Erythroblast (primary cell): ENCODE measurements at places on chromosomes 12 and 14.

GRCh38 chr14:71985538-71986189 is 53.4 kb downstream of the RGS6 start:
- no peak for DNase-seq

- no peak for DNase-seq
These were observed 57.8 kb downstream of the TMEM117 start for GRCh38 chr12:43893670-43894069.

GRCh38 chr12:42145197-42145549 is 499 bp upstream of the GXYLT1 start:
- DNase-seq, result peak; percentile 67

- no peak for DNase-seq
These were observed 186.4 kb downstream of the ANO6 start for GRCh38 chr12:45402288-45402687.

DNA sequence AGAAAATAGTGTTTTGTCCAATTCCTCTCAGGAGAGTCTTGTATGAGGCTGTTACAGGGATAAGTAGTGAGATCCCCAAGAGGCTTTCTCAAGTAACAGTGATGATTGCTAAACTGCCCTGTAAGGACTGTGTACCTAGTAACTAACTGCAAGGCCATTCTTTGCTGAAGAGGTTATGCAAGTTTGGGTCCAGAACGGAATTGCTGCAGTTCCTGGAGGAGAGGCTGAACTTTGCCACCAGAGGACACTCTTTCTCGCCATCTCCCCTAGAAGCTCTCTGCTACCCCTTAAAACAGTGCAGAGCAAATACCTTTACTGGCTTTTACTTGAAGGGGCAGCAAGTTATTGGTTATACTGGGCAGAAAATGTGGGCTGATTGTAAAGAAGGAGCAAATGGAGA is 180.0 kb downstream of the RBM19 start:
- no peak for DNase-seq

DNA sequence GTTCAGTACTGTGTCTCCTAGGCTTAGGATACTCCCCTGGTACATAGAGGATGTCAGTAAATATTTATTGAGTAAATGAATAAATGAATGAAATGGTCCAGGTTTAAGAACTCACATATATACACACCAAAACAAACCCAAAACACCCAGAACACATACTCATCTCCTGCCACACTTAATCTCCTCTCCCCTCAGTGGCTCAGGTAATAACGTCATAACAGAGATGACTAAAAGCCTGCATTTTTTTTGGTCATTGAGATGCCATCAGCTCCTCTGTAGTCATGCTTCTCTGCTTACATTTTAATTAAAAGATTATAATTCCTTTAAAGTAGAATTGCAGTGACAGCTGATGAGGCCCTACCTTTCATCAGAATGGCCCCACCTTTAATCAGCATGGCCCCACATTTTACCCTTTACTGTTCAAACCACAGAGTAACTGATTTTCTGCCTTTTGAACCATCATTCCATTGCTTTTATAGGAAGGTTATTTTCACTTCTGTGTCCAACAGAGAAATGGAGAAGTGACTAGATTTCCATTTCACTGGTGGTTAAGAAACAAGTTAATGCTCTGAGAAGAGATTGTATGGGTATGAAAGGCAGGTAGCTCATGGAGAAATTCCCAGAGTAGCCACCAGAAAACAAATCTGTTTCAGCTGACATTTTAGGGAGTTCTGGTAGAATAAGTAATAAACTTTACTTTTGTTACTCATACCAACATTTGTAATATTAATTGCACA is 193.4 kb upstream of the ATP2B1 start:
- no peak for DNase-seq

DNA sequence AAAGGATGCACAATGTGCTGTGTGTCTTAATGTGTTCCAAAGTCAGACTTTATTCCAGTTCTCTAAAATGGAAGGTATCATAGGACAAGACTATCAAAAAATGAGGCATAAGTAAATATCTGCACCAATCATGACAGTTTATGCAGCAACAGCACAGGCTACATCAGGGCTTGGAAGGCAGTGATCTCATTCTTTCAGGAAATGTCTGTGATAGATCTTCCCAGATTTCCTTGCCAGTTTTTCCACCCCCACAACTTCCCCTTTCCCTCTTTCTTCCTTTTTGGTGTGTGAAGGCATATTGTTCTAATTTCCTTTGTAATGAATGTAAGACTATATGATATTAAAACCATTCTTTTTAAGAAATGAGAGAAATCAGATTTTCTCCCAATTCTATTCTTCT is 326.7 kb downstream of the ATP23 start:
- no peak for DNase-seq

DNA sequence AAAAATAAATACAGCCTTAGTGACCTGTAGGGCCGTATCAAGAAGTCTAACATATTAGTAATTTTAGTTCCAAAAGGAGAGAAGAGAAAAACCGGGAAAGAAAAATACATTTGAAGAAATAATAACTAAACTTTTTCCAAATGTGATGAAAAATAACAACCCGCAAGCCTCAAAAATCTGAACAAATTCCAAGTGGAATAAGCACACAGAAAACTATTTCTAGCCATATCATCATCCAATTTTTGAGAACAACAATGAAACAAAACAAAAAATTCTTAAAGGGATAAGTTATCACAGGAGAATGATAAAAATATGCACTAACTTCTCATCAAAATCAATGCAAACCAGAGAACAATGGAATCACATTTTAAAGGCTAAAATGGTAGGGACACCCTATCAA is 198.1 kb upstream of the PLXNC1 start:
- no peak for DNase-seq

DNA sequence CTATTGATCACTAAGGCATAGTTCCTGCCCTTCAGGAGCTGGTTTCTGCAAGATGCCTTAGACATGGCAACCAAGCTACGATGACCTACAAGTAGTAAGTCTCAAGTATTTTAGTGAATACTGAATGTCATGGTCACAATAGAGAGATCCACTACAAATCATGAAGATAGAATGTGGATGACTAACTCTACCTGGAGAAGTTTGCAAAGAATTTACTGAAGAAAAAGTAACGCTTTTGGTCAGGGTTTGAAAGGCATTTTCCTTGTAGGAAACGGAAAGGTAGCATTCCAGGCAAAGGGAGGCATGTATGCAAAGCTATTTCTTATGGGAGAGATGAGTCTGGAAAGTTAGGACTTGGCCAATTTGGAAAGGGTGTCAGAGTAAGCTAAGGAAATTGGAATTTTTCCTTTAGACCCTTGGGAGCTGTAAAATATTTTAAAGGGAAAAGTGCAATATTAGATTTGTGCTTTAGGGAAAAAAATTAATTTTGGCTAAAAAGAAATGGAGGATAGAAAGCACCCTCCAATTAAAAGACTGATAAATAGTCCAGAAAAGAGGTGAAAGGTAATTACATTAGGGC is 377.5 kb downstream of the EGLN3 start:
- DNase-seq, result no peak

DNA sequence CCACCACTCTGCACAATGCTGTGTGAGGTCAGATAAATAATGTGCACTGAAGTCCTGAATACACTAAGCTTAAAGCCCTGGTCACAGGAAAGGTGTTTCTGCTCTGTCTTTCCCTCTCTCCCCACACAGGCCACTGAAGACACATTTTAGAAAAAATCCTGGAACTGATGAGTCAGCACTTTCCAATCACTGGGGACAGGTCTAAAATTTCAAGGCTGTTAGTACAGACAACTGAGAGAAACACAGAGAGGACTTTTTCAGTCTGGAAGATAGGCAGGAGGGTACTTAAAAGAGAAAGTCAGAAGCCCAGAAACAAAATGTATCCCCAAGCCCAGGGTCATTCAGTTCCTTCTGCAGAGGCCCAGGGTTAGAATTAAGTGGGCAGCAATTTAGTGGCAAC is 333.9 kb upstream of the CCDC196 start:
- DNase-seq, result no peak

DNA sequence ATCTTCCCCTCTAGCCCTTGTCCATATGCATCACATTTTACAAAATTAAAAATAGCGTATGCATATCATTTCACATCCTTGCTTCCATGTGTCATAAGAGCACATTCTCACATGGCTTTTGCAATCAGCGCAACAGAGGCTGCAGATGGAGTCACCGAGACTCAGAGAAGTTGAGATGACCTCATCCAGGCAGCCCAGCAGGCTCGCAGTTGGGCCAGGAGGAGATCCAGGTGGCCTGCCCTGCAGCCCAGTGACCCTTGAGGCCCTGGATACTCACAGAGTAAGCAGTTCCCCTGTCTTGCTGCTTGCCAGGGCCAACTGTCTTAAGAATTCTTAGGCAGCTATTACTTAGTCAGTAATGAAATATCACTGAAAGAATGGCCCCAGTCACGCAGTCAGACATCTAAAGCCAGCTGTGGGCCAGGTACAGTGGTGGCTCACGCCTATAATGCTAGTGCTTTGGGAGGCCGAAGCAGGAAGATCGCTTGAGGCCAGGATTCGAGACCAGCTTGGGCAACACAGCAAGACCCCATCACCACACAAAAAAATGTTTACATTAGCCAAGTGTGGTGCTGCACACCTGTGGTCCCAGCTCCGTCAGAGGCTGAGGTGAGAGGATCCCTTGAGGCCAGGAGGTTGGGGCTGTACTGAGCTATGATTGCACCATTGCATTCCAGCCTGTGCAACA is 9.1 kb downstream of the CAMKK2 start:
- DNase-seq, result no peak
